CD8-positive, alpha-beta memory T cell (primary cell): ENCODE measurements at places on chromosomes 4 and X. TPM values are rescaled to one million over a fixed set of nuclear protein-coding genes. Genes with fewer than 3 reads are reported as not detected.

- DNase-seq, result no peak
Observed at GRCh38 chrX:101450085-101450484, 35.2 kb upstream of the ARMCX4 start.

DNA sequence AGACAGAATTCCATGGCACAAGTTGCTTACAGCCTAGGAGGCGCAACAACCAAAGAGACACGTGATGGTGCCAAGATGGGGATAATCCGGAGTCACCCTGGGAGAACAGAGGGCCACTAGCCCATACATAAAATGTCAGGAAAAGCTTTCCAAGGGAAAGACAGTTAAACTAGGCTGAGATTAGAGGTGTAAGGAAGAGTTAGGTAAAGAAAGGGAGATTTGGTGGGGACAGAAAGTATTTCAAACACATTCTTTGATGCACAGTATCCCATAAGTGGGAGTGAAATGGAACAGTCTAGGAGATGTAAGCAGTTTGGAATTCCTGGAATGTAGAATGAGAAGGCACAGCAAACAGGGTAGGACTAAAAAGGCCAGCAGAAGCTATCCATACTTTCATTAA is 860.9 kb upstream of the LCORL start:
- no peak for DNase-seq

GRCh38 chr4:164606478-164606877 is 147.5 kb upstream of the SMIM31 start:
- no peak for DNase-seq

DNA sequence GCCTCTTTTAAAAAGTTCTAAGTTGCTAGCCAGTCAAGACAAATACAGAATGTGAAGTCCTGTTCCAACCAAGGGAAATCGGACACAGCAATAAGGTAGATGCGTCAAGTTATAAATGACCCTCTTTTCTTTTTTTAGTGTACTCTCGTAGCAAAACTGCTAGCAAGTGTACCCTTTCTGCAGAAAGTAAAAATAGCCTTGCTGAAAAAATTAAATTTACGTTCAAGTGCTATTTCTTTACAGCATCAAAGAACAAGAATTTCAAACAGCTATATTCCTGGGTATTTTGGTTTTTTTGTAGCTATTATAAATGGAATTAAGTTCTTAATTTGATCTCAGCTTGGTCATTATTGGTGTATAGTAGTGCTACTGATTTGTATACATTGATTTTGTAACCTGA is 119.2 kb downstream of the NAA11 start:
- DNase-seq, result no peak

- no peak for DNase-seq
Observed at GRCh38 chr4:153081693-153082092, 122.5 kb upstream of the TRIM2 start.

GRCh38 chr4:83644677-83645659 is 109.1 kb downstream of the GPAT3 start:
- DNase-seq, result no peak

DNA sequence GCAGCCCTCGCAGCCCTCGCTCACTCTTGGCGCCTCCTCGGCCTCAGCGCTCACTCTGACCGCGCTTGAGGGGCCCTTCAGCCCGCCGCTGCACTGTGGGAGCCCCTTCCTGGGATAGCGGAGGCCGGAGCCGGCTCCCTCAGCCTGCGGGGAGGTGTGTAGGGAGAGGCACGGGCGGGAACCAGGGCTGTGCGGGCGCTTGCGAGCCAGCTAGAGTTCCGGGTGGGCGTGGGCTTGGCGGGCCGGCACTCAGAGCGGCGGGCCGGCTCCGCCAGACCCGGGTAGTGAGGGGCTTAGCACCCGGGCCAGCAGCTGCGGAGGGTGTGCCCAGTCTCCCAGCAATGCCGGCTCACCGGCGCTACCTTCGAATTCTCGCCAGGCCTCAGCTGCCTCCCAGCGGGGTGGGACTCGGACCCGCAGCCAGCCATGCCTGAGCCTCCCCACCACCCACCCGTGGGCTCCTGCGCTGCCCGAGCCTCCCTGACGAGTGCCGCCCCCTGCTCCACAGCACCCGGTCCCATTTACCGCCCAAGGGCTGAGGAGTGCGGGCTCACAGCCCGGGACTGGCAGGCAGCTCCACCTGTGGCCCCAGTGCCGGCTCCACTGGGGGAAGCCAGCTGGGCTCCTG is 1.4 kb upstream of the AADAT start:
- no peak for DNase-seq

- no peak for DNase-seq
Observed at GRCh38 chr4:175905925-175906324, 93.9 kb upstream of the GPM6A start.

DNA sequence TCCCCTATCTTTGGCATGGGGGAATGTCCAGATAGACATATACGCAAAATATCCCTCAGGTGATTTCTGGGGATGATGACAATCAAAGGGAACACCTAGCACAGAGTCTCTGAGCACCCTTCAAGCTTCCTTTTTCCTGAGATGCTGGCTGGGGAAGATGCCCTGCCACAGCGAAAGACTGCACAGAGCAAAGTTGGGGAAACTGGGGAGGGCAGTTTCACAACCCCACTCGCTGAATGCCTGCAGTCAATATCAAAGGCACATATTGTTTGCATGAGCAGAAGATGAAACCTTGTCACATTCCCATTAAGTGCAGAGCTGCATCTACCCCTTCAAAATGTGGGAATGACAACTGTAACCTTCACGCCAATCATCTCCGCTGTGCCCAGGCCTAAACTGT is 2.6 kb downstream of the GPC4 start:
- DNase-seq, result no peak

GRCh38 chrX:54093159-54093558 is 48.9 kb upstream of the PHF8 start:
- DNase-seq, result no peak

- no peak for DNase-seq
Observed at GRCh38 chrX:151397741-151398070, 700 bp downstream of the VMA21 start.

DNA sequence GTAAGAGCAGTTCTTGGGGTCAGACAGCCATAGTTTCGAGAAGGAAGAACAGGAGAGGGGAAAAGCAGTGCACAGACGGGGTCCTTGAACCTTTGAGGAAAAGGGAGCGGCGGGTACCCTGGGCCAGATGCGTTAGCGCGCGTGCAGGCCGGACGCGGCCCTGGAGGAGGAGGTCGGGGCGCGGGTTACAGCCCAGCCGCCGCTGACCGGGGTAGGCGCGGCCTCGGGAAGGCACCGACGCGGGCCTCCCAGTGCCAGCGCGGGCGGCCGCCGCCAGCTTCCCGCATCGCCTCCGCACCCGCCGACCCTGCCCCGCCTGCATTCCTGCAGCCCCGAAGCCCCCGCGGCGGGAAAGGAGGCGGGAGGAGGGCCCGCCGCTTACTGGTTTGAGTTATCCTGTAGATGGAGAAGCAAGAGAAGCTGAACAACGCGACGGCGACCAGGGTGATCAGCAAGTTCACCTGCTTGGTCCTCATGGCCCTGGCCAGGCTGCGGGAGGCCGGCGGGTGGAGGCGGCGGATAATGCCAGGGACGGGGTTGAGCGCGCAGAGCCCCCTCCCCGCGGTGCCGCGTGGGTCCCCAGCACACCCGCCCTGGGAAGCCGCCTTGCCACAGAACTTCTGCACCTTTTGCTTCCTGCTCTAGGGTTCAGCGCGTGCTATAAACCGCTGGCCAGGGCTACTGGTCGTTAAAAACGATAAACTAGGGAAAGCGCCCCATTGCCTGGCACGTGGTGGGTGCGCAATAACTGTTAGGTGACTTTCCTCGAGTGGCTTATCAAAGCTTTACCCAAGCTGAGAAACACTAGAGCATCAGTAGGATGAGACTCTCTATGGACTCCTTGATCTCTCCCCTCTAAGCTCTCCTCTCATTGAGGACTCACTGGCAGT is at the start of gene MGAT4D:
Gene MGAT4D, minus strand, starts transcription at position 547 of the 890 bp plus-strand sequence. Its CDS starts 71 bp downstream, at position 476.
- DNase-seq, result no peak

DNA sequence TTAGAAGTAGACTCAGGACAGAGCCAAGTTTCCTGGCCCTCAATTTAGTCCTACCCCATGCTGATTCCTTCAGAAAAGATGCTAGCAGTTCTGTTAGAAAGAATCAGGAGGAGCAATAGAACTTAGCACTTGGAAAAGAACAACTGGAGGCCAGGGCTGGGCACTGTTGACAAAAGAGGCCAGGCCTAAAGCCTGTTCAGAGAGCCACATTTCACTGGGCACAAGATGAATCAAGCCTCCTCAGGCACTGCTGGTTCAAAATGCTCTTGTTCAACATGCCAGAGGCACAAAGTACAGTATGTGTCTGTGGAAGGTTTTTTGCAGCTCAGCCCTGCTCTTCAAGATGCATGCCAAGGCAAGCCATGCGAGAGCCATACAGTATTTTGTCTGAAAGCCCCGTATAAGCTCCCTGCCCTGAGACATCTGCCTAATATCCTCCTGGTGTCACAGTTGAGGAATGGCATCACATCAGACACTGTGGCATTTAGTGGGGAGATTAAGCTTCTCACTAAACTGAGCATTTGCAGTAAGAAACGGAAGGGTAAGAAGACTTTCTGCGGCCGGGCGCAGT is 53.7 kb downstream of the RASL11B start:
- no peak for DNase-seq

DNA sequence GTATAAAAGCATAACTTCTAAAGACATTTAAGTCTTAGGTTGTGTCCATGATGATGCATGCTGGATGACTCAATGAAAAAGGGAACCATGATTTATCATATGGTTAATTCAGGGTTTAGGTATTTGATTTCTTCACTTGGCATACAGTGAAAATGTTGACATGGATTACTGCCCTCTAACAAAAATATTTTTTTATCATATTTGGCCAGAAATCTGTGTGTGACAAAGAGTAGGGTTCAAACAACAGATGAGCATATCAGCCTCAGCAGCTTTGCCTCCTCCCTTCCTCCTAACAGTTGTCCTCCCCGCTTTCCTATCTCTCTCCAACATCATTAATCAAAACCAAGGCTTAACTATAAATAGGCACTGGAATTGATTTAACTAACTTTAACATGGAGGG is 46.3 kb downstream of the ARHGAP6 start:
- no peak for DNase-seq

- DNase-seq, result no peak
Observed at GRCh38 chrX:153794897-153795816, 689 bp downstream of the SSR4 start.

GRCh38 chr4:26857278-26858034 is 3.2 kb upstream of the STIM2 start:
- peak; percentile 96 for DNase-seq

DNA sequence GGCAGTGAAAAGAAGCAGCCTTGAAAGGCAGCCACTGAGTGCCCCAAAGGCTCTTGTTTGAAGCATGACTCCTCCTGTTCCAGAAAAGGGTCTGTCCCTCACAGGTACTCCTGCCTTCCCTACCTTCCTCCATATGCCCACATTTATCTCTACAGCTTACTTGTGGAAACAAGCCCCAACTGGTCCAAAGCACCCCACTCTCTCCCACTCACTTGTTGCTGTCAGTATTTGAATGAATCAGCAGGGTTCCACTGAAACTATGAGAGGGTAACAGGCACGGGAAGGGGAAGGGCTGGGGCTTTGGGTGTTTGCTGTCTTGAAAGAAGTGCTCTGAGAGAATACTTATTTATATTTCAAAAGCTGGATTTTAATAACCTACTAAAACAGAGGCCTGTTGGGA is 34.9 kb downstream of the GPR143 start:
- DNase-seq, result no peak

DNA sequence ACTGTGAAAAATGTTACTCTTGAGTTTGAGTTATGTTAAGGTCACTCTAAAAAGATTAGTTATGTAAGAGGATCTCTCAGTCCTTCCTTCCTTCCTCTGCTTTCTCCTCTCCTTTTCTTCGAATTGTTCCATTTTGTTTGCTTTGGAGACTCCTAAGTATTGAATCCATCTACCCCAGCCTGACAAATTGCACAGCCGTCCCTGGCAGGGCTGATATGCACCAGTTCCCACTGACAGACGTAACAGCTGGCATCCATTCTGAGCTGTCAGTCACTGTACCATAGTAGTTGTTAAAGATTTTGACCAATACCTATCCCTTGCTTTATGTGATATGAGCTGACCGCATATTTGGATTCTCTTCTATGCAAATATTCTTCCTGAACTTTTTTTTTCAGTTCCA is 210.7 kb upstream of the IGFBP7 start:
- no peak for DNase-seq

- DNase-seq, result no peak
Observed at GRCh38 chr4:145277011-145277410, 96.6 kb upstream of the OTUD4 start.

DNA sequence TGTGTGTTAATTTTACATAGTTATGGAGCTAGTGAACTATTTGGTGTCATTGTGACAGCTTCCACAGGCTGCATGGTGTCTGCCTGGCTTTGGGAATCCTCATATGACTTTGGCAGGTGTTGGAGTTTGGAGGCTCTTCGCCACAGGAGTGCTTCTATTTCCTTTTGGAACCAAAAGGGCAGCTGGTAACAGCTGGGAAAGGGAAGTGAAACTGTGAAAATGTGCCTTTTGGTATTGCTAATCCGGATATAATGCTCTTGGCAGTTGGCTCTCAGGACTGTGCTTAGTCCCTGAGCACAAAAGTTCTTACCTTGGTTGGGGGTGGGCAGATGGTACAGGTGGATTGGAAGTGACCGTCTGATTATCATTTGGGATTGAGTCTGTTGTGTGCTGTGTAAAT is 18.1 kb downstream of the OFD1 start:
- DNase-seq, result no peak

DNA sequence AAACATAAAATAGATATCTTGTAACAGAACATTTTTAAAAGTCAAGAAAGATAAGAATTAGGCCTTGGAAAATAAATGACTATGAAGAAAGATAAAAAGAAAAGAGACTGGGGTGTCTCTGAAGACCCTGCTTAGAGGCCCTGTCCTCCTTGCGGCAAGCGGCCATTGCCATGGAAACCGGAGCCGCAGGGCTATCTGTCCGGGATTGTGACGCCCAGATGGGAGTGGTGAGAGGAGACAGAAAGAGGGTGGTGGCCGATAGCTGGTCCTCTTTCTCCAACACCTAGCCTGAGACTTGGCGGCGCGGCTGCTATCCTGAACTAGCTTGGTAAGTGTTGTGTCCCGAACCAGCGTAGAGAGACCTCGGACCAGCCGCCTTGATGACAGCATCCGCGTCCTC is at the start of gene DUSP21:
Gene DUSP21, plus strand, starts transcription at position 269 of the 400 bp plus-strand sequence. Its CDS starts 112 bp downstream, at position 381.
- no peak for DNase-seq

GPR78 gene
- not detected for total RNA-seq

KCND1 gene
- 1.1 TPM for total RNA-seq

ETNPPL gene
- not detected for total RNA-seq

ATOH1 gene
- total RNA-seq, result not detected

PTPN13 gene
- total RNA-seq, result 0.07 TPM

DCAF12L1 gene
- not detected for total RNA-seq

ENPEP gene
- not detected for total RNA-seq

AGTR2 gene
- total RNA-seq, result not detected

LRBA gene
- total RNA-seq, result 56.4 TPM

POLN gene
- total RNA-seq, result 1.6 TPM

PLXNA3 gene
- 34.1 TPM for total RNA-seq

F11 gene
- total RNA-seq, result not detected

SASH3 gene
- 147 TPM for total RNA-seq

OCRL gene
- 1.9 TPM for total RNA-seq

SPANXA2 gene
- total RNA-seq, result not detected

CYP2U1 gene
- total RNA-seq, result 2.7 TPM
